ENCODE measurements at places on chromosomes 7 and 10.
A peak's percentile ranks its signal among the peaks of the same experiment; 100 is the strongest.

- DNase-seq = no peak
Observed at GRCh38 chr7:46321556-46322205, 400.6 kb upstream of the IGFBP3 start.

DNA sequence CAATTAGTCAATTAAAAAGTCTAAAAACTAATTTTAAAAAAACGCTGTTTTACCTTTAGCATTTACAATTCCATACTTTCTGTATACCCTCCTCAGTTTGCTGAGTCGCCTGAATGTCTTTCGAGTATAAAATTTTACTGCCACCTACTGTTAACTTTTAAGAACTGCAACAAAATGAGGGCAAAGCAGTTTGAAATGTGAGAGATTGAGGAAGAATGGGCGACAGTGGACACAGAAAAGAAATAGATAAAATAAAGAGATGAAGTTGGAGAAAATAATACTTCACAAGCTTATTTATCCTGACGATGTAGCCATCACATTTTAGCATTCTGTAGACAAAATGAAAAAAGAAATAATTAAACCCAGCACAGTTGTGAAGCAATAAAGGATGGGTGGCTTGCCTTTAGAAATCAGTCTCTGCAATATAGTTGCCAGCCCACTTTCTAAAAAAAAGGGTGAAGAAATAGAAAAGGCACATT lies 110.8 kb upstream of the PTN start:
- peak; percentile 61 for DNase-seq

DNA sequence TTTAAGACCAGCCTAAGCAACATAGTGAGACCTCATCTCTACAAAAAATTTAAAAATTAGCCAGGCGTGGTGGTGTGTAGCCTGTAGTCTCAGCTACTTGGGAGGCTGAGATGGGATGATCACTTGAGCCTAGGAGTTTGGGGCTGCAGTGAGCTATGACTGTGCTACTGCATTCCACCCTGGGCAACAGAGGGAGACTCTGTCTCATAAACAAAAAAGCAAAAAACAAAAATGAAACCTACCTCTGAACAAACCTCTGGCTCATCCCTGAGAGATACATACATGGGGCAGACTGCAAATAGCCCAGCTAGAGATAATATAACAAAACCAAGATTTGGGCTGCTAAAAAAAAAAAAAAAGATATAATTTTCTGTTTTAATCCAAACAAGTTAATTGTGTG lies 19.5 kb downstream of the C10orf67 start:
- DNase-seq = no peak

DNA sequence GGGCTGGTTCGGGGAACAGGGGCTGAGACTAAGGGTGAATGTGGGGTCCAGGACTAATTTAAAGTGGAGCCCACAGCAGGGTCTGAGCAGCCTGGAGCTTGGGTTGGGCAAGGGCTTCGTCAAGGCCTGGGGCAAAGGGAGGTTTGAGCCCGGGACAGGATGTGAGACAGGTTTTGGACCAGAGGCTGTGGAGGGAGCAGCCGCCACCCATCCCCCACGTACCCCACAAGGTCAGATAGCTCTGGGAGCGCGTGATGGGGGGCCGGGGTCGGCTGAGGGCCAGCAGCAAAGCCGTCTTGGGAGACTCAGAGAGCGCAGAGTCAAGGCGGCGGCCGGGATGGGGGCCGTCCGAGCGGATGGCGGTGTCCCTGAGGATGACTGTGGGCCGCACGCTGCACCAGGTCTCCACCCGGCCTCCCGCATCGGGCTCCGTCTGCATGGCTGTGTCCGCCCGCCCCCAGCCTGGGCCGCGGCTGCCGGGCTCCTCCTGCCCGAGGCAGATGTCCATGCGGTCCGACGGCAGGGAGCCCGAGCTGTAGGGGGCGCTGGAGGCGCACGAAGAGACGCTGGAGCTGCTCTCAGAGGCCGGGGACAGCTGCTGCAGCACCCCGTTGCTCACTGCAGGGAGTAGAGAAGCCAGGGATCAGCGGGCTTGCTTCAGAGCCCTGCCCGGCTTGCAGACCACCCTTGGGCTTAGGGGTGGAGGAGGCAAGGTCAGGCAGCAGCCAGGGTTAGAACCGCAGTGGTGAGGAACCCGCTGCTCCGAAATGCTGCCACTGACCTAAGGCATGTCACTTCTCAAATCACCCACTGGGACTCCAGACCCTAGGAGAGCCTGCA lies 12.1 kb downstream of the PDZD7 start:
- DNase-seq = peak; percentile 91

DNA sequence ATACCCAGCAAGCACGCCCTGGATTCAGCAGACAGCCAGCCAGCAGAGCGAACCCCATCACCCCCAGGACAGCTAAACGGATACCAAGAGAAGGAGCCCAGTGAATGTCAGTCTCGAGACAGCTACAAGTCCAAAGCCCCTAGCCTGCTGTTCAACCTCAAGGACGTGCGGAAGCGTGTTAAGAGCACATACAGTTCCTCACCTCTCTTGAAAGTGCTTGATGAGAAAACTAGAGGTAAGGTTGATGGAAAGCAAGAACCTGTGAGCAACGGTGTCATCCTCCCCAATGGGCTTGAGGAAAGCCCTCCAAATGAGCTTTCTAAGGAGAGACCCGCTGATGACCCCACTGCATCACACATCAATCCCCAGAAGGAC lies 24.9 kb downstream of the C10orf71 start:
- no peak for DNase-seq
